B cell (primary cell): ENCODE measurements at places on chromosomes 13 and 19. TPM values are rescaled to one million over a fixed set of nuclear protein-coding genes. Genes with fewer than 3 reads are reported as not detected.

DNA sequence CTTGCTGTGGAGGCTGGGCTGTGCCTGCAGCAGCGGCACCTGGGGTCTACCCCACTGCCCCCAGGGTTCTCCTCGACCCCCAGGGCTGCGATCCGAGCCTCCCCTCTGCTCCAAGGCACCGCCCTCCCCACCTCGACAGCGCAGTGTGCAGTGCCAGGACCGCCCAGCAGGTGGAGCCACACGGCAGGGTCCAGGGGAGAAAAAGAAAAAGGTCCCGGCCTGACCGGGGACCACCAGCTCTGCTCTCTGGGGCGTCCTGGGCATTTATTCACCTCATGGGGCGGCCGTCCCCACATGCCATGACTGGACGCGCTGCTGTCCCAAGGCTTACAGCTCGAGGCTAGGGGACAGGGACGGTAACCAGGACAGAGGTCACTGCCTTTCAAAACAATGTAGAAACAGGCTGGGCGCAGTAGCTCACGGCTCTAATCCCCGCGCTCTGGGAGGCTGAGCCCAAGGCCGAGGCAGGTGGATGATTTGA is 10.6 kb downstream of the REXO1 start:
- H3K27ac ChIP-seq: no peak overlapping the region
- no peak overlapping the region for H3K4me3 ChIP-seq
- H3K27me3 ChIP-seq: no peaks in the 10 kb centered on the region

- peak; percentile 48 for DNase-seq
- H3K27me3 ChIP-seq: no peaks in the 10 kb centered on the region
- H3K4me3 ChIP-seq: no peak overlapping the region
- H3K36me3 ChIP-seq: no peaks in the 10 kb centered on the region
- no peaks in the 10 kb centered on the region for H3K4me1 ChIP-seq
Observed at GRCh38 chr19:8615813-8616596, 5.5 kb upstream of the ADAMTS10 start.

GRCh38 chr13:100478107-100478809 is 110.3 kb downstream of the GGACT start:
- no peak for DNase-seq
- H3K36me3 ChIP-seq: no peaks in the 10 kb centered on the region
- H3K4me1 ChIP-seq: no peaks in the 10 kb centered on the region
- no peaks in the 10 kb centered on the region for H3K27me3 ChIP-seq
- H3K4me3 ChIP-seq: no peak overlapping the region

DNA sequence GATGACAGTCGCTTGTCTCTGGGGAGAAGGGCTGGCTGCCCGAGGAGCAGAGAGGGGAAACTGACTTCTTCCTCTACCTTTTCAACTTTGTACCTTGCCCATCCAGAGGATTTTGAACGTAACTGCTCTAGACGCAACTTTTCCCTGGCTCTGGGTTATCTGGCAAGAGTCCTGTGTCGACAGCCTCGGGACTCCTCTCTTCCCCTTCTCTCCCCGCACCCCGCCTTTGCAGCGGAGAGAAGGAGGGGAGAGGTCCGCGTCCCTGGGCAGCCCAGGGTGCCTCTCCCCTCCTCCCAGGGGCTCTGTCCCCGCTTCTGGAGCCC is 574 bp downstream of the SH3GL1 start:
- H3K4me1 ChIP-seq: peaks cover 29% of the 10 kb centered on the region
- H3K27ac ChIP-seq: peak overlapping the region; percentile 49
- no peak for DNase-seq
- peaks cover 1% of the 10 kb centered on the region for H3K36me3 ChIP-seq
- H3K4me3 ChIP-seq: peak overlapping the region; percentile 88

- peaks cover 20% of the 10 kb centered on the region for H3K4me1 ChIP-seq
- no peak overlapping the region for H3K4me3 ChIP-seq
- no peaks in the 10 kb centered on the region for H3K36me3 ChIP-seq
- DNase-seq: no peak
Observed at GRCh38 chr19:50205681-50206138, 2.3 kb downstream of the MYH14 start.

Gene ETV2
- polyA plus RNA-seq: 0.20 and 0.49 TPM in 2 replicates
